ENCODE measurements at places on chromosomes 6 and 20.

GRCh38 chr20:58424218-58424969 is 35.4 kb downstream of the VAPB start:
- DNase-seq = no peak

GRCh38 chr6:12892151-12892550 is 175.6 kb downstream of the PHACTR1 start:
- no peak for DNase-seq

DNA sequence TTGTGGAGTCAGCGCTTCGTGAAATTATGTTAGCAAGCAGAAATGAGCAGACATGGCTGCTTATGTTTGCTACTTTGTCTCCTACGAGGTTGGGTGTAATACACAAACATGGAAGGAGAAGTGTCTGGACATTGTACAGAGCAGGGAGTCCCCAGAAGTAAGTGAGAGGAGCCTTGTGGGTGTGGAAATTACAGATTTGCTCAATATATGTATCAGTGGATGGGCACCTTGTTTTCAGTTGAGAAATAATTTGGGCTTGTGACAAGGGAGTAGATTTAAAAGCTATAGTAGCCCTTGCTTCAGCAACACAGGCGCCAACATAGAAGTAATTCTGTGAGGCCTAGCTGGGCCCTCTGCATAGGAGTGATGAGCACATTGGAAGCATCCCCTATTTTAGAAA is 49.2 kb downstream of the HECA start:
- DNase-seq = no peak

- DNase-seq = no peak
These were observed 606.0 kb upstream of the HTR1E start for GRCh38 chr6:86331265-86331840.

DNA sequence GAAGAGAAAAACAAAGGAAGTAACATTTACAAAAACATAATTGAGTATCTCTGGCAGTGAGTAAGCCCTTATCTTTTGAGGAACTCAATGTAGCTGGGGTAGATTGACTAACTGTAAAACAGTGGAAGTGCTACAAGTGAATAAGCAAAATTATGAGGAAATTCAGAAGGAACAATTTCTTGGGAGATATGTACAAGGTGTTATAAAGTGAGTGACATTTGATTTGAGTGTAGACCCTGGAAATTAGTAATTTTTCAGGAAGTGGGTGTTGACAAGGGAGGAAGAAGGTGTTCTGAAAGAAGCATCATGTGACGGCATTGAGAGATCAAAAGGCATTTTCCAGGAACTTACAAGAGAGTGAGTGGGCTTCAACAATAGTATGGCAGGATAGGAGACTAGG is 22.2 kb downstream of the XRN2 start:
- no peak for DNase-seq

DNA sequence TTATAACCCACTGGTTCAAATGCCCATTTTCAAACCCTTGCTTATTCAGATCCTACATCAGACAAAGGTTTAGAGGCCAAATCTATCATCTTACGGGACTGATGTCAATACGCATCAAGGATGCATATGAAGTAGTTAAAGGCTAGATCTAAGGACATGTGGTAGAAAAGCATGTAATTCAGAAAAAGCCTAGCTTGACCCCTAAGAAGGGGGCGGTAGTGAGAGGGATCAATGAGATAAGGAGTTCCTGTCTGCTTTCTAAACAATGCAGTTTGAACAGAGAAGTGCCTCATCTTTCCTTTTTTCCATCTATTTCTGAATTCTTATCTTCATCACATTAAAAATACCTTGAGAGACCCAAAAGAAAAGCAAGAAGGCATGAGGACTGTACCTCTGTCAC is 237.7 kb downstream of the ARHGAP18 start:
- DNase-seq = no peak

- no peak for DNase-seq
These were observed 40.2 kb downstream of the PLAGL1 start for GRCh38 chr6:143967706-143968376.

- no peak for DNase-seq
These were observed 226.7 kb downstream of the LMBRD1 start for GRCh38 chr6:69570106-69570505.

DNA sequence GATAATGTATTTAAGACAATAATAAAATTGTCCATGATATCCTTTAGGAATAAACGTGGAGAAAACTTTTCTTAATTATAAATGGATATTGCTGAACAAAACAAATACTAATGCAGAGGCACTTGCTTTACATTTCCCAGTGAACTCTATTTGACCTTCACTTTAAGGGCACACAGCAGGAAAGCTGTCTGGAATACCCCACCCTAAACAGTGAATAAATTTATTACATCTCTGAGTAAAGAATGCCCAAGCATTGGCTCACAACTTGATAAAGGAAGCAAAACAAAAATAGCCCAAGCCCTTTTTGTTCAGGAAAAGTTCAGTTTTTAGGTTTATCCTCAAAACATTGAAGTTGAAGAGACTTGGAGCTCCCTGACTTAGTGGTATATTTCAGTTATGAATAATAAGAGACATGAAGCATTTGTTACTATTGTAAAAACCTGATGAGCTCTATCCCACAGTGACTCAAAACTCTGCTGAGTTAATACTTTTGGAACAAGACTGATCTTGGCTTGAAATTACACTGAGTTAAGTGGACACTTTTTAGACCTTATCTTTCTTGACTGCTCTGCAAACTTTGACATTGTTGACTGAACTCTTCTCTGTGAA is 353.9 kb downstream of the BCKDHB start:
- no peak for DNase-seq

All from NCI-H1436 (cell line).